NCI-H2081 treated with DMSO at 0.1 percent for 48 hours (cell line): ENCODE measurements at places on chromosomes 6 and 20.

DNA sequence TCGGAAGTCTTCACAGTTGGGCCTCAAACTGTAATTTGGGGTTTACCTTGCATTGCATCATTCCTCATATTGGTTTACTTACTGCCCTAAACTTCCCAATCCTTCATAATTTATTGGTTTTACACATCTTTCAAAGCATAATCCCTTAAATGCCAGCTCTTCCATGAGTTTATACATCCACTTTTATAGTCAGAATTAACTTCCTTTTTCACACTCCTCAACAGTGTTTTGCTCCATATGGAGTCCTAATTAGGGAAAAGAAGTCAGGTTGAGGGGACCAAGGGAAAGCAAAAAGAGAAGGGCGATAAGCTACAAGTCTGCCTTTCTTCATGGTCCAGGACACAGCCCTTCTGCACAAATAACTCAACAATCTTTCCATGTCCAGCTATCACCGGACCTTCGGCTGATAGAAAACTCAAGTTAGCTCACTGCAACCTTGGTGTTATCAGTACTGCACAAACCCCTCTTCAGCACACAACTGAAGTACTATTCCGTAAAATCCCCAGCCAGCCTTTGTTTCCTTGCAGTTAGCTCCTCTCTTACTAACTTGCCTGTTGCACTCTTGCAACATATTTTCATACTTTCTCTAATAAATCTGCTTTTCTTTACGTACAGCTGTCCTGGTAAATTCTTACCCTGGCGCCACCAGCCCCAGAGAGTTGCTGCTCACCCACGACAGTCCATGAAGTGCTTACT, 2.0 kb downstream of the EEF1E1 start:
- no peak for DNase-seq

DNA sequence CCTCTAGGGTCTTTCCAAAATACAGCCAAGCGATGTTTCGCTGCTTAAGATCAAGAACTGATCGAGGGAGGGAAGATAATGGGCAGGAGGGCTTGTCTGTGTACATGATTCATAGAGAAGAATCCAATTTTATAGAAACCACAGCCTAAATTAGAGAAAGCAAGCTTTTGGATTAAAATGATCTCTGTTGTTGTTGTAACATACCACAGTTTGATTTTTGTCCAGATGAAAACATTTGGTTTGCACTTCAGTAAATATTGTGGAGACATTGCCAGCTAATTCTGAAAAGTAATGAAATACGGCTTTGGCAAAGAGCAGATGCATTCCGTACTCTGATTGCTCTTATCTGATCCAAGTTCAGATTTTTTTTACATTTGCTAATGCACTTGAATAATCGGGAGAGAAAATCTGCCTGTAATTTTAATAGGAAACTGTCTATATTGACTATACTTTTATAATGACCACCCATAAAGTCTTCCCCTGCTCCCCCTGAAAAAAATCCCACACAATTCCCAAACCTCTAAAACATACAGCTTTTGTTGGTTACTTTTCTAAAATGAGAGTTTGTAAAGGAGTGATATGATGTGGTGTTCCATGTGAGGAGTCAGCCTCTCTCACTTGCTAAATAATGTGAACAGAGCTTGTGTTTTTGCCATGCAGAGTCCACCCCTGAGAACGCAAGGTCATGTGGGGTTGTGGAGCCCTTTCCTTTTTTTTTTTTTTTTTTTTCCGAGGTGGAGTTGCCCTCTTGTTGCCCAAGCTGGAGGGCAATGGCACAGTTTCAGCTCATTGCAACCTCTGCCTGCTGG, 199.9 kb downstream of the DTNBP1 start:
- DNase-seq, result no peak

- no peak for DNase-seq
Observed at GRCh38 chr6:139763468-139764210, 389.2 kb upstream of the CITED2 start.

GRCh38 chr6:143673669-143674068, 4.1 kb upstream of the PHACTR2 start:
- no peak for DNase-seq

GRCh38 chr20:103456-103855, 16.0 kb downstream of the DEFB125 start:
- no peak for DNase-seq

DNA sequence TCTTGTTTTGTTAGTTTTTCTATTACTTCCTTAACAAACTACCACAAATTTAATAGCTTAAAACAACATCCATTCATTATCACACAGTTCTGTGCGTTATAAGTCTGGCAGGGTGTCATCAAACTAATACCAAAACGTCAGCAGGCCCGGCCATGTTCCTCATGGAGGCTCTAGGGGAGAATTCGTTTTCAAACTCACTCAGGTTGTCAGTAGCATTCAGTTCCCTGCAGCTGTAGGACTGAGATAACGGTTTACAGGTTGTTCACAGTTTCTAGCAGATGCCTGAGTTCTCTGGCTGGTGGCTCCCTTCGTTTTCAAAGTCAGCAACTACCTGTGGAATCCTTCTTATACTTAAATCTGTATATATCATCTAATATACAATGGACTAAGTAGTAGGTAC, 72.5 kb upstream of the PRSS16 start:
- no peak for DNase-seq

DNA sequence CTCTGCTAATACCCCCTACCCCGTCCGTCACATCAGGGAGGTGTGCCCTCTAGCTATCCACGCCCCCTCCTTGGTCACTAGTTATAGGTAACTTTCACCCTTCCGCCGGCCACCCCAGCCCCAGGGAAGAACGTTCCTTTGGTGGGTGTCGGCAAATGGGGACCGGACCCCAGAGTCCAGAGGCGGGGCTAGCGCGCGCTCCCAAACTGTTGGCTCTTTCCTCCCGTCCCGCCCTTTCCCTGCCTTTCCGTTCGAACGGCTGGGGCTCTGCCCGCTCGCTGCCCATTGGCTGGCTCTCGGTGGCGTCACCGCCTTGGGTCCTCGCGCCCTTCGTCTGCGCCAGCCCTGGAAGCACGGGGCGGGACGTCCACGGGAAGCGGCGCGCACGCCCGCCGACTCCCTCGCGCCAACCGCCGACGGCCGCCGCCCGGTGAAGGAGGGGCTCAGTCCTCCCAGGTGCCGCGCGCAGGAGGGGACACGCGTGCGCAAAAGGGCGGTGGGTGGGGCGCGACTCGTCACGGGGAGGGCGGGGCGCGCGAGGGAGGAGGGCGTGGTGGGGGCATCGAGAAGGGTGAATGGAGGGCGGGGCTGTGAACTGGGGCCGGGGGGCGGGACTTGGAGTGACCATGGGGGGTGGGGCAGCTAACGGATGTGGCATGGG, 634 bp upstream of the PHF1 start:
- peak; percentile 83 for DNase-seq

DNA sequence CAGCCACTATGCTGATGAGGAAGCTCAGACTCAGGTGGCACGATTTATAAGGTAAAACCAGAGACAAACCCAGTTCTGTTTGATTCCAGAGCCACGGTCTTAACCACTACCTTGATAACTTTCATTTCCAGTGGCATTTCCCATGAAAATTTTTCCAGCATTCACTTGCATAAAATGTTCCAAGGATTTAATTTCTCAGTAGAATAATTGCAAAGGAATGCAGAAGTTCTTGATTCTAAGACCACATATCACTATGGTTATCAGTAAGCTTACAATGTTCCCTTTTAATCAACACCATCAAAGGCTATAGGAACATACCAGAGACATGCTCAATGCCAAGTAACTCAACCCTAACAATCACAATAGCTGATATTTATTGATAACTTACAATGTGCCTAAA, 306.0 kb upstream of the HS3ST5 start:
- DNase-seq, result no peak

GRCh38 chr6:118644007-118644406, 7.4 kb downstream of the CEP85L start:
- no peak for DNase-seq

GRCh38 chr6:141969201-141969600, 163.5 kb upstream of the GJE1 start:
- DNase-seq, result no peak
